ENCODE measurements at places on chromosomes 5 and 9.

DNA sequence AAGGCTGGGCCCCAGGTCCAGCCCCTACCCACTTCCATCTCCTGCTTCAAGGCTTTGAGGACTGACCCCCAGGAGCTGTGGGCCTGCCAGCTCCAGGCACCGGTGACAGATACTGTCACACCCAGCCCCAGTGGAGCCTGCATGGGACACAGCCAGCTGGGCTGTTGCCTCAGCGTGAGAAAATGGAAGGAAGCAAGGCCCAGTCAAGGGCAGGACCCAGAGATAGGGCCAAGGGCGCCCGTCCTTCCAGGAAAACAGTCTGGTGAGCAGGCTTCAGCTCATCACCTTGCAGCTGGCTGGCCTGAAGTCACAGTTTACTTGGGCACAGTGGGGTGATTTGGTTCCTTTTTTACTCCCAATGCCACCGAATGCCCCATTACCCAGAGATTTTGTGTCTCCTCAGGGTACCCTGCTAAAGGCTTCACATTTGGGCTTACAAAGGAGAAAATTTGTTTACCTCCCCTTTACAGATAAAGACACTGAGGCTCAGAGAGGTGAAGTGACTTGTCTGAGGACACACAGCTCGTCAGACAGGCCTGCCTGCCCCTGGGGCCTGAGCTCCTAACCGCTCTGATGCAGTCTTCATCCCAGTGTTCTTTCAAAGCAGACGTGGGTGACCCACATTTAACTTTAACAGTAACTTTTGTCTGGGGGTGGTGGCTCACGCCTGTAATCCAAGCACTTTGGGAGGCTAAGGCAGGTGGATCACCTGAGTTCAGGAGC lies 21.5 kb upstream of the WDR38 start:
- no peak for DNase-seq

DNA sequence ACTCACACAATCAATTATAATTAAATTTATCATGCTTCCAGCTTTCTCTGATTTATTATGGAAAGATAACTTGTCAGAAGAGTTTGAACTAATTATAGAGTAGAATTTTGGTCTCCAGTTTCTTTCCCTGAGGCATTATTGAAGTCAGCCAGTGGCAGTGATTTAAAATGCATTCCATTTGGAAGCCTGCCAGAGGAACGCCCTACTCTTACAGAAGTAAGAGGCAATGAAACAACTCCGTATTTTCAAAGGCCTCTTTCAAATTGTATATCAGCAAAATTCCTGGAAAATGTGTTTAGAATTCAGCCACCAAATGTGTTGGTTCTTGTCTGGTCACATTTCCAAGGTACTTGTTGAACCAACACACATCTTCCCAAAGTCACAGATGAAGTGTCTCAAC lies 640.9 kb downstream of the SEMA5A start:
- DNase-seq = no peak

DNA sequence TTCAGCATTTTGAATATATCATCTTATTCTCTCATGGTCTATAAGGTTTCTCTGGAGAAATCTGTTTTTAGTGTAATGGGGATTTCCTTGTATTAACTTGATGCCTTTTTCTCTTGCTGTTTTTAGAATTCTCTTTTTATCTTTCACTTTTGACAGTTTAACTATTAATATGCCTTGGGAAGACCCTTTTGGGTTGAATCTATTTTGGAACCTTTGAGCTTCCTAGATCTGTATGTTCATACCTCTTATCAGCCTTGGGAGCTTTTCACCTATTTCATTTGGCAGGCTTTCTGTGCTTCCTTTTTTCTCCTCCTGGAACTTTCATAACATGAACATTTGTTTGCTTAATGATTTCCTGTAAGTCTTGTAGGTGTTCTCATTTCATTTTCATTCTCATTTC lies 22.2 kb downstream of the RCL1 start:
- DNase-seq = no peak

DNA sequence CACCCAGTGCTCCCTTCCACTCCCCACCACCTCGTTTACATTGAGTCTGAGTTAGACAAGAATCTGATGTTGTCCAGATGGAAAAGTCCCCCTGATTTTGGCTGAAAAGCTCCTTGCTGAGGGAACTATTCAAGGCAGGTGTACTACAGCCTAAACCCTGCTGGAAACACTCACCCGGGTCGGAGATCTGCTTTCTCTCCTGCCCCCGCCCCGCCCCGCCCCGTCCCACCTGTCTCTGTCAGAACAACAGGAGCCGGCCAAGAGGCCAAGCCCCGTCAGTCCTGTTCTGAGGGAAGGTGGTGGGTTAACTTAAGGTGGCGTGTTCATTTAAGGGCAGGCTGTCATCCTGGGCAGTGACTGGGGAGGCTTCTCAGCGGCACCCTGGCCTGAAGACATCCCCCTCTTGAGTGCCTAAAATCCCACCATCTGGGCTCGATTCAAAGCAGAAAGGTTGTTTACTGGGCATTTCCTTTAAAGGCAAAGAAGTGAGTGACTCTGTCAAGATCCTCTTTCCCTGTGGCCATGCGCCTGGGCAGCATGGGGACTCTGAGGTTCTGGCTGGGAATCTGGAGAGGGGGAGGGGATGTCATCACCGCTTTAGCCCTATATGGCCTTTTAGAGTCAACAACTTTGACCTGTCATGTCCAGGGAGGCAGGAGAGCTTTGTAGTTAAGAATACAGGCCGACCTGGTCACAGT lies 71.1 kb upstream of the NEURL1B start:
- DNase-seq = no peak

- DNase-seq = no peak
Measured at GRCh38 chr9:127219520-127219919, 45.1 kb upstream of the GARNL3 start.

DNA sequence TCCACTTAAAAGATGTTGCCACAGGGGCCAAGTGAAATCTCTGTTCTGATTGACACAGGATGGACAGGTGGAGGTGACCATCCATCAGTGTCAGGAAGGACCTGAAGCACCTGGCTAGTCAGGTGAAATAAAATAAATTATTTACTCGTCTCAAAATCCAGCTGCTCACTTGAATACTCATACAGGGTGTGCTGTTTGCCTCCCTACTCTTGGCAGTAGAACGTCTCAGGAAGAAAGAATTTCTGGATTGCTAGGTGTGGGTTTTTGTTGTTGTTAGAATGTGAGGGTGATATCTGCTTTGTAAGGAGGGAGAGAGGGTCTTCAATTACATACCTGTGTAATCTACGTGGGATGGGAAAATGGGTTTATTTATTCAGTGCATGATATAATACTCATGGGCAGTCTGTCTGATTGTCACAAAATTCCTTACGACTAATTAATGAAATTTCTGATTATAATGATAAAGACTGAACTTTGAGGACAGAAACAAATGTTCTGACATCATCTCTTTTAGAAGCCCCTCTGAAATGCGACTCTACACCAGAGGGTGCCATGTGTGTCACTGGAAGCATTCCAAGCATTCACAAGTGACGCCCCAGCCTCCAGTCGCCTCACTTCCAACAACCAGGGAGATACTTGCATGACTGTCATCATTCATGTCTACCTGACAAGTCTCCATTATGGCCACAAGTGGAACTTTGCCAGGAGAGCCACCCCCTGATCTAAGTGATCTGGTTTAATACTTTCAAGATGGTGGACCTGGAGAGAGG lies 218.4 kb downstream of the GAPVD1 start:
- no peak for DNase-seq

GRCh38 chr9:129184596-129185122 lies 6.6 kb upstream of the IER5L start:
- DNase-seq = no peak

GRCh38 chr9:3742586-3742985 lies 216.8 kb upstream of the RFX3 start:
- DNase-seq = no peak

DNA sequence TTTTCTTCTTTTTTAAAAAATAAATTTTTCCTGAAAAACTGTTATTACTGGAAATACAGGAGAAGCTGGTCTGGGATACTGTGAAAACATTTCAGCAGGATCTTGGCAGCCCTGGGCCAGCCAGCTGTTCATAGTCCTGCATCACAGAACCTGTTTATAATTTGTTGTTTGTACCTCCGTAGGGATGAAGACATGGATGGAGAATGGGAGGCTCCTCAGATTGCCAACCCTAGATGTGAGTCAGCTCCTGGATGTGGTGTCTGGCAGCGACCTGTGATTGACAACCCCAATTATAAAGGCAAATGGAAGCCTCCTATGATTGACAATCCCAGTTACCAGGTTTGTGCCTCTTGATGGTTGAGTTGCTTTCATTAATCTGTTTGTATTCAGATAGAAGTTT lies 12.4 kb upstream of the MAML1 start:
- no peak for DNase-seq

DNA sequence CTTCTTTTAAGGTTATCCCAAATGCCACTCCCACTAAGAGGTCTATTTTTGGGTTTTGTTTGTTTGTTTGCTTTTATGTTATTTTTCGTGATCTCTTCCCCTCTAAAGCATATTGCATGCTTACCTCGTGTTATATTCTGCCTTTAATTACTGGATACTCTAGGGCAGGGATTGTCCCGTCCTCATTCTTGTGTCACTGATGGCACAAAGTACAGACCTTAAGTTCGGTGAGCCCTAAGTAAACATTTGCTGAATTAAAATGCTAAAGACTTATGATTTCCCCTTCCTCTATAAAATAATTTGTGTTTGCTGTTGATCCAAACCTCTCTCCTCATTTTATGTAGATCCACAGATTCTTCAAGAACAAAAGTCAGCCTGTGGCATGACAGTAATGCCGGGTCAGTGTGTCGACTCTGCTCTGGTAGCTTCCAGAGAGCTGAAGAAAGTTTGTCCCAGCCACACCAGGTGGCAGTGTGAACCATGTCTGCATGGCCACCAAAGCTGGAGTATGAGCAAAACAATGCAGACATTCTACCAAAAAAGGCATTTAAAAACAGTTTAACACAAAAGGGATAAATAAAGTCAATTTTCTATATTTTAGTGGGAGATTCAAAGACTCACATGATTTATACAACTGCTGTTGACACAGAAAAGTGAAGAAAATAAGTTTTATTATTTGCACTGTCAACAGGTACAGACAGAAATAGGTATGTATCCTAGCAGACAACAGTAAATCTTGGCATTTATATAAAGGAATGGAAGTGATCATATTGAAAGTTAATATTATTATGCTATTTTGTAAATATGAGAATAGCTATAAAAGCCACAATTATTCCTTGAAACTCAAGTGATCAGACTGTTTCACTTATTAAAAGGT lies 17.9 kb upstream of the POC5 start:
- no peak for DNase-seq
